ENCODE measurements at places on chromosomes 2 and 18.

- DNase-seq: no peak
Observed at GRCh38 chr18:48061781-48062570, 131.5 kb upstream of the SMAD2 start.

DNA sequence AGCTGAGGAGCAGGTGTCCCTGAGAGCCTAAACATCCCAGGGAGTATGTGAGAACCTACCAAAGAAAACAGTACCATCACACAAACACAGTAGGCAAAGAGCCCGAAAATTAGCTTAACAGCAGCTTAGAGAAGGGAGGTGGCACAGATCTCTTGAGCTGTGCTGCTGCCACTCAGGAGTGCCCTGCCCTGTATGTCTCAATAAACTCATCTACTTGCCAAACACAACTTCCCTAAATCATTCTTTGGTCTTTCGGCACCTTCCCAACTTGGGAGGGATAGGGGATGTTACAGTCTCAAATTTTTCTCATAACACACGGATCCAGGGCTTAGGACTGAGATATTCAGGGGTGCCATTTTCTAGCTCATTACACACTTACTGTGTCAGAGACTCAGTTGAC lies 45.3 kb upstream of the C1D start:
- no peak for DNase-seq

GRCh38 chr2:239067196-239067865 lies 219.4 kb downstream of the TWIST2 start:
- DNase-seq: no peak

DNA sequence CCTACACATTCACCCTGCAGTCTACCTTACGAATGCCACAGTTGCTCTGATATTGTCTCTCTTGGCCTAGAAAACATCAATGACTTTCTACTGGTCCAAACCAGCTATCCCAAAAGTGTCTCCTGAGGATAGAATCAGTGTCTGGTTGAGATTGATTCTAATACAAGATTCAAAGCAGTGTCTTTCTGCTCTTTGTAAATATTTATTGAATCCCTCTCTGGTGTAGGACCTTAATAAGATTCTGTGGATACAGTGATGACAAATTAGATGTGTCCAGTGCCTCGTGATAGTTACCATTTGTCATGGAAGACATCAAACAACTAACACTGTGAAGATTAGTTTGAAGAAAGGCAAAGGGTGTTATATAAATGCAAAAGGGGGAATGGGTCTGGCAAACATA lies 380.7 kb upstream of the TRIB2 start:
- DNase-seq: no peak

DNA sequence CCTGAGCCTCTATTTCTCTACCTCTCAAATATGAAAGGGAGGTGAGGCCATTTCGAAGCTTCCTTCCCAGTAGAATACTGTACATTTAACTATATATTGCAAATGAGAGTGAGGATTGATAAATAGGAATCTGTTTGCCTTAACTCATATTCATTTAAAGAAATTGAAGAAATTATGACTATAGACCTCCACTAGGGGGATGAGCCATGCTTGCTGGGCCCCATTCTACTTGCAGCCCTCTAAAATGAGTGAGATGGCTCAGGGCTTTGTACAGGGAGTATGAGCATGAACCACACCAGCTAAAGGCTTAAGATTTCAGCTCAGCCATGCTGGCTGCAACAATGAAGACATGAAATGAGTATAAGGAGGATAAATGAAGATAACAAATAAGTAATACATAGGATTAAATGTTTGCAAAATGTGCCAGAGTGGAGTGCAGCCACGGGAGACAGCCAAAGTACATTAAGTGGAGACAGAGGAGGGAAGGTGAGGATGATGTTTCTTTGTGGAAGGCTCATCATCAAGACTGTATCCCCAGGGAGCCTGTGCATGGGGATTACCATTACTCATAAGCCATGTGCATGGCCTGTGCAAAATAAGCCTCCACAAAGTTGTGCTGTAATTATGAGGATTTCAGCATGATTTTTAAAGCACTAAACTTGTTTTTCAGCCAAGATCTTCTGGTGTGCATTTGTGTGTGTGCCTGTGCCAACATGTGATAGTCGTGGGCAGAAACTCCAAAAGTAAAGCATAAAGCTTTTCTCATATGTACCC lies 300.8 kb downstream of the CNTNAP5 start:
- no peak for DNase-seq

GRCh38 chr2:224069172-224069571 lies 30.1 kb upstream of the SERPINE2 start:
- no peak for DNase-seq

GRCh38 chr2:106065268-106065982 lies 128.7 kb downstream of the UXS1 start:
- DNase-seq: no peak

DNA sequence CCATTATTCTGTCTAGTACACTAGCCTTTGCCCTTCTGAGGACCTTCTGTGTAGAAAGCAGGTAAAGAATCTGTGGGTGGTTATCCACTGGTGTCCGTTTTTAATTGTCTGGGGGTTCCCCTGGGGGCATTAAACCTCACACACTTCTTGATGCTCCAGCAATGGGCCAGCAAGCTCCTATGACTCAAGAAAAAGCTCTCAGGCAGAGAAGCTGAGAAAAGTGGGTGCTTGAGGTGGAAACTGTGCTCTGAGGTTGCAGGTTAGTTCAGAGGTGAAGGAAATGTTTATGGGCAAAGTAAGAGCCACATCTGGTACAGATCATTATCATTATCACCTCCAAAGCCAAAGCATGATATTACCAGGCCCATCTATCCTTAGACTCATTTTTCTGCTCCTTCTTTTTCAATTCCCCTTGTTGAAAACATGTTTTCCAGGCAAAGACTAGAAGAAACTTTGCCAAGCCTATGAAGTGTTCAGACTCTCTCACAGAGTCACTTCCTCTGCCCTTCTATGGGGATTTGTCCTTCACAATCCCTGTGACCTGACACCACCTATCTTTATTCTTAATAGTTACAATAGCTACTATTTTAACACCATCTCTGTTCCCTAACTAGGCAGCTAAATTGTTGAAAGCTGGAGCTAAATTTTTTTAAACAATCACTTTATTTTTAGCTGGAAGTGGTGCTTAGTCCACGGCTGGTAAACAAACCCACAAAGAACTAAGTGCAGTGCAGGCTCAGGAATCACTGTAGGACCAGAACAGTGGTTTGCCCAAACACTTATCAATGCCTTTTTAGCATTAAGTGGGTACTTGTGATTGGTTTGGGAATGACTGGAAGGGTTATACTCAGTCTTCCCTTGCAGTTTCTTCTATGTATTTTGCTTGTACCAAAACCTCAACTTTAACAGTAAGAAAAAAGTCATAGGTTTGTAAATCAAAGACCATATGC lies 512.8 kb upstream of the POU3F3 start:
- DNase-seq: no peak

DNA sequence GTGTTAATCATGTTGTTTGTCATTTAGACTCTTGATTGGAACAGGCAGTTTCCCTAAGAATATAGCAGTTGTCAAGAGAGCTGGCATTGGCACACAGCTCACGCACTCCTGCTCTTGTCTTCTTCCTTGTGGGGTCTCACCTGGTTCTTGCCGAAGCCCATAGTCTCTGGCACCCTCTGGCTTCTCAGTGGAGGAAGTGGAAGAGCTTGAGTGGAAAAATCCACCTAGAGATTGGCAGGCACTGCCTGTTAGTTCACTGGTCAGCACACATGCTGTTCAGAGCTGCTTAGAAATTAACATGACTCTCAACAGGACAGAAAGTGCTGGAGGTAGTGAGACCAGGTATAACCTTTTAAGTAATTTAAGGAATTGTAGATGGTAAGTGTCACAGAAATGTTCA lies 28.3 kb downstream of the SCTR start:
- no peak for DNase-seq

DNA sequence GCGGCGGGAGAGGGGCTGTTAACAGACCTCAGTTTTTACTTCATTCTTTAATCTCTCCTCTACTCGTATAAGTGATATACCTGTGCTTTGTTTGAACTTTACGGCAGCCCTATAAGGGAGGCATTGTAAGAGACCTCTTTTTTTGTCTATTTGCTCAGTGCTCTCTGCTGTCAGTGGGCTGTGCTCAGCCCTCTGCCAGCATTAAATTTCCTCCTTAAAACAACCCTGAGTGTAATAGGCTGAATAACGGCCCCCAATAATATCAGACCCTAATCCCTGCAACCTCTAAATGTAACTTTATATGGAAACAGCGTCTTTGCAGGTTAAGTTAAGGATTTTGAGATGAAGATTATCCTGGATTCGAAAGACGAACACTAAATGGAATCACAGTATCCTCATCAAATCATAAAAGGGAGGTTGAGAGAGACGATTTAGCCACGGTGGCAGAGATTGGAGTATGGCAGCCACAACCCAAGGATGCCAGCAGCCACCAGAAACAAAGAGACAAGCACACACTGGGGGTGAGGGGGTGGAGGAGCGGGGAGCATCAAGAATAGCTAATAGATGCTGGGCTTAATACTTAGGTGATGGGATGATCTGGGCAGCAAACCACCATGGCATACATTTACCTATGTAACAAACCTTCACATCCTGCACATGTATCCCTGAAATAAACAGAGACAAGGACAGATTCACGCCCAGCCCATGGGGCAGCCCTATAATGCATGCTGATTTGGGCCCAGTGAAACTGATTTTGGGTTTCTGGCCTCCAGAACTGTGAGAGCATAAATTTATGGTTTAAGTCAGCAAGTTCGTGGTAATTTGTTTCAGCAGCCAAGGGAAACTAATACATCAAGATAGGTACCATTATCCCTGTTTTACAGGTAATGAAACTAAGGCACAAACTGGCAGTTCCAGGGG lies 894 bp upstream of the FARSB start:
- no peak for DNase-seq

GRCh38 chr2:120441744-120442471 lies 96.0 kb downstream of the INHBB start:
- peak; percentile 48 for DNase-seq

GRCh38 chr2:1715184-1716013 lies 28.9 kb downstream of the PXDN start:
- no peak for DNase-seq

GRCh38 chr18:1578505-1578904 lies 673.8 kb downstream of the ADCYAP1 start:
- DNase-seq: no peak

GRCh38 chr2:55751966-55752365 lies 58.3 kb upstream of the PNPT1 start:
- DNase-seq: peak; percentile 55

- DNase-seq: no peak
Observed at GRCh38 chr18:58449464-58449863, 179.4 kb downstream of the ALPK2 start.

DNA sequence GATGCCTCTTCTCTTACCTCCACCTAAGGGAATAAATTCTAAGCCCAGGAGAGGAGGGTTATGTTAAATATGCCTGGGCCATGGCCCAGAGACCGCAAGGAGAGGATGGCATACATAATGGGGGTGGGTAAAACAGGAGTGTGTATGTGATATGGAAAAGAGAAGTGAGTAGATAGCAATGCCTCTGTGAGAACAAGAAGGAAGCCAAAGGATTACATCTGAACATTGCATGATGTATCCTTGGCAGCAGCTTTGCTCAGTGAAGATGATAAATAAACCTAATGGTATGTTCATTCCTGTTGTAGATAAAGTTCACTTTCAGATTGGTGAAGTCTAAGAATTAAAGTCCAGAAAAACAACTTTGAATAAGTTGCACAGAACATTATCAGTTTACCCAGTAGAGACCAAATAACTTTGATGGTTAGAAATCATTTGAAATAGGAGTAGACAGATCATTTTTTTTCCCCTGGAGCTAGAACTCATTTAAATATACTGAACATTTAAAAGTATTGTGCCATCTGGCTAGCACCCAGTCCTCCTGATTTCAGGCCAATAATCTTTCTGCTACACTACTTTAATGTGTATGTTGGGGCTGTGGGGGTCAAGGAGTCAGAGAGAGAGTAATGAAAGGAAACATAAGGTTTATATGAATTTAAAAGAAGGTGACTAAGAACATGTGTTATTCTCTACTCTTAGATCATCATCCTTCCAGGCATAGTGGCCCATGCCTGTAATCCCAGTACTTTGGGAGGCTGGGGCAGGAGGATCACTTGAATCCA lies 231.7 kb downstream of the PARD3B start:
- peak; percentile 82 for DNase-seq

DNA sequence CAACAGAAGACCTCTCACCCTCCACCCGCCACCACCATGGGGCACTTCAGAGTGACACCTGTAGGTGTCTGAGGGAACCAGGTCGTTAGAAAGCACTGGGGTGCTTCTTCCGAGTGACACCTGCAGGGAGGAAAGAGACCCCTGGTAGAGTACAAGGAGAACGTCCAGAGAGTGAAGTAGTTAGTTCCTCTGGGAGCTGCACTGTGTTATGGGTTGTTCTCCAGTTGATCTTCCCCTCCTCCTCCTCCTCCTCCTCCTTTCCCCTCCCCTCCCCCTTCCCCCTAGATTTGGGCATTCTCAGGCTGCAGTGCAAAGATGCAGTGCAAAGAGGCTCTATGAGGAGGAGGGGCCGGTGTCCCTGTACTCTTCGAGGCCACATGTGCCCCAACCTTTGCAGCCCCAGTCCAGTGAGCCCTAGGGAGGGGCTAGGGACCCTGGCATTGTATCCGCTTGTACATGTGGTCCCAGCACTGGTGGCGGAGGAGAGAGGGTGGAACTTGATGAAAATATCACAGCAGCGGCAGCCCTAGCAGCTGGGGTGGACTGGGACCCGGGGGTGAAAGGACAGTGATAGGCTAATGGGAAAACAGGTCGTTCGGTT lies 850 bp downstream of the DNAJB2 start:
- DNase-seq: no peak

DNA sequence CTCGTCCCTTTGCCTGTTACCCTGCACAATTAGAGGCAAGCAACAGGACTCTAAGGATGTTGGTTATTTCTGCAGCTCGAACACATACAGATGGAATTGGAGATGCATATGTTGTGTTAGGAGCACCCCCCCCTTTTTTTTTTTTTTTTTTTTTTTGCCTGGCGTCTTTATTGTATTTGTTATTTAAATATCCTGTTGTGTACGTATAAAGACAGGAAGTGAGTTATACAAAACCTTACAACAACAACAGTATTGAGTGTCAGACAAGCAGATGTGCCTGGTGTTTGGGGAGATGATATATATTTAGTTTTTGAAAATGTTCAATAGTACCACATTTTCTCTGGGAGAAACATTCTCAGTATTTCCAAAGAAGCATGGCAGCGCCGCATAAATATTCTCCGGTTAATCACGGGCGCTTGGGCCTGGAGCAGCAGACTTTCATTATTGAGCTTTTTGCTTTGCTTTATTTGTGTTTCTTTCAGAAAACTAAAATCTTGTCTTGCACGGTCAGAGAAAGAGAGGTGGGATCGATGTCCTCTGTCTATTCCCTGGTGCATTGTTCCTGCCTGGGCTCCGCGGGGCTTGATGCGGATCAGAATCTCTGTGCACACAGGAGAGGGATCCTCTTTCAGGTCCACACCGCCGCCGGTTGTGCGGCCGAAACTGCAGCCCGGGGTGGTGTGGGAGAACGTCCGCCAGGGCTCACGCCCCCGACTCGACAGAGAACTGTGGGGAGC lies 23.2 kb upstream of the ZNF516 start:
- DNase-seq: peak; percentile 55

GRCh38 chr2:1705557-1706076 lies 38.7 kb downstream of the PXDN start:
- no peak for DNase-seq

- DNase-seq: no peak
Observed at GRCh38 chr2:120481446-120482194, 135.7 kb downstream of the INHBB start.

- DNase-seq: no peak
Observed at GRCh38 chr2:47029737-47030524, 114.3 kb upstream of the MCFD2 start.

- peak; percentile 78 for DNase-seq
Observed at GRCh38 chr2:9378433-9379390, 44.6 kb downstream of the ITGB1BP1 start.
